ENCODE measurements at places on chromosomes 2 and 18. TPM values are rescaled to one million over a fixed set of nuclear protein-coding genes. Genes with fewer than 3 reads are reported as not detected.

Gene CTLA4
- polyA plus RNA-seq, result 0.34 TPM

Gene FEV
- polyA plus RNA-seq, result not detected

Gene NEMP2
- polyA plus RNA-seq, result 20.8 TPM

Gene SP5
- polyA plus RNA-seq, result 7.9 TPM

Gene EML6
- polyA plus RNA-seq, result 1.2 TPM

Gene ANKRD30BL
- polyA plus RNA-seq, result 0.58 TPM

Gene PDE11A
- polyA plus RNA-seq, result 0.39 TPM

Gene POTEC
- polyA plus RNA-seq, result 0.03 TPM

Gene RHOB
- polyA plus RNA-seq, result 61.8 TPM

Gene CHST9
- polyA plus RNA-seq, result 2.9 TPM

Gene EVX2
- polyA plus RNA-seq, result not detected

Gene AQP12B
- not detected for polyA plus RNA-seq

DNA sequence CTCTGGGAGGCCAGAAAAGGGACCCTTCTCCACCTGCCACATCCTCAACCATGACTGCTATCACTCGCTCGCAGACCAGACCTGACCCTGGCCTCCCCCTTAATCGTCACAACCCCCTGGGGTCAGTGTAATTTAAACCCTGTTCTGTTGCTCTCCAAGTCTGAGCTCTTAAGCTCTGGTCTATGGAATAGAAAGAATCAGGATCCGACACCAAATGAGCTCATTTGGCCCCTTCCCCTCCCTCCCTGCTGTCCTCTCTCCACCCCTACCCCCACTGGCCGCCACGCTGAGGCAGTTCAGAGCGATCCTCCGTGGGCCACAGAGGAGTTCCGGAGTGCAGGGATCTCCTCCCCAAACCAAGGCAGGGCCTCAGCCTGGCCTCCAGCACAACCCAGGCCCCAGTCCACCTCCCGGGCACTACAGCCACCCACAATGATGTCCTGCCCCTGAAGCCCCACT is 5.3 kb downstream of the DNMT3A start:
- no peak for DNase-seq

- no peak for DNase-seq
These were observed 51.4 kb downstream of the LINC00305 start for GRCh38 chr18:64097497-64097896.

GRCh38 chr18:63083020-63083531 is 236.5 kb downstream of the BCL2 start:
- DNase-seq, result no peak

GRCh38 chr2:215635788-215636139 is 199.9 kb upstream of the FN1 start:
- no peak for DNase-seq

- DNase-seq, result no peak
These were observed 334.0 kb downstream of the TRIB2 start for GRCh38 chr2:13050764-13051163.

DNA sequence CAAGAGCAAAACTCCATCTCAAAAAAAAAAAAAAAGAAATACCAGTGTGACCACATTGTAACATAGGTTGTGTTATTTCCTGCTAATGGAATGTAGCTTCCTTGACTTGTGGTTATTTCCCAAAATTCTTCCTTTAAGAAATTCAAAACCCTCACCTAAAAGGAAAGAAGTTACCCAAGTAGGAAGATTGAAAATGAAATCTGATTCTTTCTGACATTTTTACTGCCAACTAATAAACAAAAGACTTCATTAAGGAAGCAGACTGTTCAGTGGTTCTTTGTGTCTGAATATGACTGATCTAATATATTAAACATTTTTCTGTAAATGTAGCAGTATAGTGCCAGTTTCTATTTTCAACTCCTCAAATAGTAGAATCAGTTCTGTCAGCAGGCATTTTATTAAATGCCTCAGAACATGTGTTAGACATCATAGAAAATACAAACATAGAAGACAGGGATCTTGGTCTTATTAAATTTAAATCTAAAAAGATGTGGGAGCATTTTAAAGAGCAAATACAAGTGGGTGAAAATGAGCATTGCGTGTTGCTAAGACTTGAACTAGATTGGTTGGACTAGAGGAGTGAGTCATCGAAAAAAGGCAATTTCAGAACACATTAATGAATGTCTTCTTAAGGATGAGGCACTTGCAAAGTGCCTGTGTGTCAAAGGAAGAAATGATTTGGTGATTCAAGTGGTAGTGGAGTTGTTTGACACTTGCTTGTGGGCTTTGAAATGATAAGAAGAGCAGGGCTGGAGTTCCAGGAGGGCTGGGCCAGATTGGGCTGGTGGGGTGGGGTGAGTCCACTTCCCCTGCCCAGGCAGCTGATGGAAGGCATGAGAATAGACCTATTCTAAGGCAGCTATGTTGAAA is 53.4 kb downstream of the PKP4 start:
- no peak for DNase-seq

DNA sequence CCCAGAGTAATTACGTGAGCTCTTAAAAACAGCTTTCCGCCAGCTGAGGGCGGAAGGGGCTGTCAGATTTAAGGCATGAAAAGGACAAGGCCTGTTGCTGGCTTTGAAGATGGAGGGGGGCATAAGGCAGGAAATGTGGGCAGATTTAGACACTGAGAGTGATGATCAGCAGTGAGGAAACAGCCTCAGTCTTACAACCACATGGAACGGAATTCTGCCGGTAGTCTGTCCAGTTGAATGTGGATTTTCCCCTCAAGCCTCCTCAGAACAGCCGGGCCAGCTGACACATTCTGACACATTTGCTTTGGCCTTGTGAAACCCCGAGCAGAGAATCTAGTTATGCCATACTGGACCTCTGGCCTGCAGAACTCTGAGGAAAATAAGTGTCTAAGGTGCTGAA is 16.6 kb downstream of the POLE4 start:
- DNase-seq, result no peak

GRCh38 chr18:68667121-68667520 is 47.8 kb downstream of the TMX3 start:
- DNase-seq, result no peak

DNA sequence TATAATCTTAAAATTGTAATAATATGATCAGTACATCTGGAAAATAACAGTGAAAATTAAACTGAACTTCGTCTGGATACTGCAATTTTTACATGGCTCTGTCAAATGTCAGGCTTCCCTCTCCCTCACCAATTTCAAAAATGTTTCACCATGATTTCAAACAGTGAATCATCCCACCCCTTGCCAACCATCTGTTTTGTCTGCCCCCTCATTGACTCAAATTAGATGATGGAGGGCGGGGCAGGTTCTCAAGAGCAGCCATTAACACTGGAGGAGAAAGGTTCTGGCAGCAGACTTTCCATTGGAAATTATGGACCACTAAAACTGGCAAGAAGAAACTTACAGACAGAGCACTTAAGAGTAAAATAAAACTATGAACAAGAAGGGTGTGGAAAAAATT is 1195.7 kb upstream of the ZEB2 start:
- DNase-seq, result no peak

GRCh38 chr2:47499621-47500309 is 96.8 kb downstream of the MSH2 start:
- DNase-seq, result no peak

GRCh38 chr18:24231773-24232735 is 93.2 kb downstream of the CABYR start:
- peak; percentile 84 for DNase-seq

DNA sequence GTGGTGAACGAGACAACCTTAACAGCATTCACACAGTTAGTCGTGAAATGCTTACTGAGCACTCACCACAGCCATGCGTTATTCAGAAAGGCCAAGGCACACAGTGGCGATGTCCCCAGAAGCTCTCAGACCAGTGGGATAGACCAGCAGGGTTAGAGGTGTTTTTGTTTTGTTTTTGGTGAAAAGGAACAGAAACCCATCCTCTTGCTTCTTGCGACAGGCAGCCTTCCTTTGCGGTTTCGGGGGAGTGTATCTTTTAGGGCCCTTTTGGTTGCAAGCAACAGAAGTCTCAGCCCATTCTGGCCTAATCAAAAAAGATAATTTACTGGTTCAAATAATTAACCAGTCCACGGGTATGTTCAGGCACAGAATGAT is 4.7 kb downstream of the GNLY start:
- DNase-seq, result no peak

GRCh38 chr2:37560863-37561614 is 110.4 kb downstream of the CDC42EP3 start:
- no peak for DNase-seq

DNA sequence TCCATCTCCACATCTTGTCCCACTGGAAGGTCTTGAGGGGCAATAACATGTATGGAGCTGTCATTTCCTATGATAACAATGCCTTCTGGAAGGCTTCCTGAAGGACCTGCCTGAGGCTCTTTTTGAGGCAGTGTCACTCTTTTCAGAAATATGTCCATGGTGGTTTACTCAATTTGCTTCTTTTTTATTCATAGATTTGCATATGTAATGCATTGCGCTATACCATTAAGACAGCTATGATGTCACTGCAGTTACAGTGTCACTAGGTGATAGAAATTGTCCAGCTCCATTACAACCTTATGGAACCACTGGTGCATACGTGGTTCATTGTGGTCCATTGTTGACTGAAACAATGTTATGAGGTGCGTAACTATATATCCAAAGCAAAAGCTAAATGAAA is 19.9 kb downstream of the NABP1 start:
- DNase-seq, result no peak

- peak; percentile 22 for DNase-seq
These were observed 7.2 kb upstream of the ABCA12 start for GRCh38 chr2:215145611-215146010.

DNA sequence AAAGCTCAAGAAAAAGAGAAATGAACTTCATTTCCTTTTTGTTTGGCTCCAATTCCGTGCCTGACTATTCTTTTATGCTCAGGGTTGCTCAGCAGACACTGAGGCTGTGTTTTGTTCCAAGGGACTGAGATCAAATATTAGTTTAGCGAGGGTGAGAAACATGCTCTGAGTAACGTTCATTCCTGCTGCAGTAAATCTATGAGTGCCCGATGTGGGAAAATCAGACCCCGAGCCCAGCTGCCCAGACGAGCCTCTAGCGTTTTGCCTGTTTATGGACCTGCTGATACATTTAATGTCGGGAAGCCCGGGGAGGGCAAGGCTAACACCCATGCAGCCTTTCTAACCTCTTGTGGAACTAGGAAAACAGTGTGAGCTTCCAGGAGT is 119.2 kb downstream of the VAPA start:
- no peak for DNase-seq

DNA sequence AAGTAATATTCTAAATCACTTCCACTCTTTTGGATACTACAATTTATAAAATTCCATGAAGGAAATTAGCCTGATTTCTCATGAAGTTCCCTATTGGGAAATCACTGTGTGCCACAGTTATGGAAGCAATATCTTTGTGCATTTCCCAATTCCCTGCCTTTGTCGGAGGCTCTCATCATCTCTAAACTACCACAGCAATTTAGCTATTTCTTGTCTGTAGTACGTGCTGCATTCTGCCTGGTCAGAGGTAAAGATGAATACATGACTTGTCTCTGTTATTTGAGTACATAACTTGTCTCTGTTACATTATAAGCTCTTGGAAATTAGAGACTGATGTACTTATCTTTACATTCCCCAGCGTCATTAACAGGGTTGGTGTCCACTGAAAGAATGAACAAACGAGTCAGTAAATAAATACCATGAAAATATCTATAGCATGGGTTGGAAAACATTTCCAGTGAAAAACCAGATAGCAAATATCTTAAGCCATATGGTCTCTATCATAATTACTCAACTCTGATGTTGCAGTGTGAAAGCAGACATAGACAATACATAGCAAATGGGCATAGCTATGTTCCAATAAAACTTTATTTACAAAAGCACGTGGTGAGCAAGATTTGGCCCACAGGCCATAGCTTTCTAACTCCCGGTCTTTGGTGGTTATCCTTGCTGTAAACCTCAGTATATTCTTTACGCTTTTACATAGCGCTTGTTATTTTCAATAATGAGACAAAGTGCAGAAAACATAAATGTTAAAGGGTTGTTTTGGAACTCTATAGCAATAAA is 78.8 kb downstream of the BCL2 start:
- DNase-seq, result no peak

DNA sequence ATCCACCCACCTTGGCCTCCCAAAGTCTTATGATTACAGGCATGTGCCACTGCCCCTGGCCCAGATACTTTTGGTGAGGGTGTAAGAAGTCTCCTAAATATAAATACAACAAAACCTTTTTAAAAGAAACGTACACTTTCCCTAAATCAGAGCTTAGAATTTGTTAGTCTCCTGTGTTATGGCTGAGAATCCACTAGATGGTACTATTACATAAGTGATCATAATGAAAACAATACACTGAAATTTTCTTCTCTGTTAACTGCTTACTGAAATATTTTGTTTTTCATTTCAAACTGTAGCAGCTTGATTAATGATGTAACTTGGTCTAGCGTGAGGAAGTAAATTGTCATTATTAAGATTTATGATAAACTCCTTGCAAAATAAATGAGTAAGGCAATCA is 74.8 kb upstream of the FAM98A start:
- no peak for DNase-seq

DNA sequence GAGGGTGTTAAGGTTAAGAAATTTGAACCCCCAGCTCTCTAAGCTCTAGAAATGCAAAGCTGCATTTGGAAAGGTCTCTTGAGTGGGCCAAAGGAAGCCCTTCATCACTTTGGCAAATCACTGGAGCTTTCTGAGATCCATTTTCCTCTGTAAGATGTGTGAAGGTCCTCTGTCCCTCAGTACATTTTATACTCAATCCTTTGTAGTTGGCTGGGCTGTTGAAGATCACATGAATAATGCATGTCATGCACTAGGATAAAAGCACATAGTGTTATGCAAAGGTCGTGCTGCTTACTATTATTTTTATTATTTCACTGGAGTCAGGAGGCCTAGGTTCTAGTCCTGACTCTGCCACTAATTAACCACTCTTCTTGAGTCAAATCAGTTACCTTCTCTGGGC is 124.9 kb downstream of the FSHR start:
- DNase-seq, result no peak

GRCh38 chr18:35460736-35461161 is 37.0 kb downstream of the INO80C start:
- DNase-seq, result no peak

DNA sequence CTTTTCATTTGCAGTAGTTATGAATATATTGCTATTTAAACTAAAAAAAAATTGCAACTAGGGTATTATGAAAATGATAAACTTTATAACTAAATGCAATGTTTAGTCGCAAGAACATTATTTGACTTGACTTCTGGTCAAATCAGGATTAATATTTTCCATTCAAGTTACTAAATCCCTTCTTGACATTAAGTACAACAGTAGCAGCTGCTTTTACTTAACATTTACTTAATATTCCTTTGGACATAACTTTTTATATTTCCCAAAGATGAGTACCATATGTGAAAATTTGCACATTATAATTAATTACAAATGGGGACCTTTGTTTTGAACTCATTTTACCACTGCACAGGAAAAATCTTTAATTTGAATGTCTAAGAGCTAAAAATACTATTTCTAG is 74.0 kb downstream of the PMS1 start:
- no peak for DNase-seq

- DNase-seq, result no peak
These were observed 14.5 kb upstream of the MYCN start for GRCh38 chr2:15925819-15926218.

GRCh38 chr18:48959551-48959920 is 8.8 kb upstream of the SMAD7 start:
- DNase-seq, result no peak

GRCh38 chr2:65050931-65051330 is 5.3 kb upstream of the CEP68 start:
- no peak for DNase-seq

GRCh38 chr2:37365669-37366068 is 21.2 kb downstream of the QPCT start:
- DNase-seq, result no peak

All from left lung (tissue), 14 donors.